ENCODE measurements at places on chromosomes 4 and X. TPM values are rescaled to one million over a fixed set of nuclear protein-coding genes. Genes with fewer than 3 reads are reported as not detected.
A peak's percentile ranks its signal among the peaks of the same experiment; 100 is the strongest.

MAMLD1 gene
- total RNA-seq, result 0.99 TPM

SGMS2 gene
- total RNA-seq, result 67.8 TPM

NOX1 gene
- total RNA-seq, result not detected

DDIT4L gene
- total RNA-seq, result 0.31 TPM

PPA2 gene
- 64.7 TPM for total RNA-seq

- no peaks in the 10 kb centered on the region for H3K36me3 ChIP-seq
- no peaks in the 10 kb centered on the region for H3K27me3 ChIP-seq
- H3K27ac ChIP-seq, result no peak overlapping the region
- no peaks in the 10 kb centered on the region for H3K4me1 ChIP-seq
Measured at GRCh38 chr4:47690611-47691010, 147.3 kb downstream of the CORIN start.

DNA sequence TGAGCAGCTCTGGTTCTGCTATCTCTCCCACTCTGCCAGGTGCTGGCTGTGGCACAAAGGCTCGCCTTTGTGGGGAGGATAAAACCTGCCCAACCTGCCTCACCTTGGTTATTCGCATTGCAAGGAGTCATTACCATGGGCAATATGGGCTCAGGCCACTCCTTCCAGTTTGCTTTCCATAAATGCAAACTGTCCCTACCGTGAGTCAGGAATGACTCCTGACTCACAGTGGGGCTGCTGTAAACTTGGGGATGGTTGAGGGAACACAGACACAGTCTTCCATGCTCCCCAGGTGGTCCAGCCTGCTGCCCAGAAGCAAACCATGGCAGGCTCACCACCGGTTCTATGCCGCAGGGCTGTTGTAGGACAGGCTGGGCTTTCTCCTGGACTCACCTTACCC, 36.1 kb downstream of the COQ2 start:
- no peaks in the 10 kb centered on the region for H3K27me3 ChIP-seq
- no peak for DNase-seq
- H3K36me3 ChIP-seq, result no peaks in the 10 kb centered on the region
- H3K4me1 ChIP-seq, result no peaks in the 10 kb centered on the region
- H3K27ac ChIP-seq, result no peak overlapping the region

DNA sequence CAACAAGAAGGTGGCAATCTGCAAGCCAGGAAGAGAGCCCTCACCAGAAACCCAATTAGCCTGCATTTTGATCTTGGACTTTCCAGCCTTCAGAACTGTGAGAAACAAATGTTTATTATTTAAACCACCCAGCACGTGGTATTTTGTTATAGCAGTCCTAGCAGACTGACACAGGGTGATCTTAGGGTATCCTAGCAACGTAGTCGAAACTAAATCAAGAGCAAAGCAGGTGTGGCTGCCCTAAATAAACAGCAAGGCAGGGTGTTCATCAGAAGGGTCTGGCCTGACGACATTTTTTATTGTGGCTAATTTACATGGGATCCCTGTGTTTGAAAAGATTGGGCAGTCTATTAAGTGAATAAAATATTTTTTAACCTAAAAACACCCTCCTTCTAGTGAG, 198.8 kb downstream of the VEGFC start:
- no peaks in the 10 kb centered on the region for H3K36me3 ChIP-seq
- no peaks in the 10 kb centered on the region for H3K4me1 ChIP-seq
- DNase-seq, result no peak
- no peak overlapping the region for H3K27ac ChIP-seq

DNA sequence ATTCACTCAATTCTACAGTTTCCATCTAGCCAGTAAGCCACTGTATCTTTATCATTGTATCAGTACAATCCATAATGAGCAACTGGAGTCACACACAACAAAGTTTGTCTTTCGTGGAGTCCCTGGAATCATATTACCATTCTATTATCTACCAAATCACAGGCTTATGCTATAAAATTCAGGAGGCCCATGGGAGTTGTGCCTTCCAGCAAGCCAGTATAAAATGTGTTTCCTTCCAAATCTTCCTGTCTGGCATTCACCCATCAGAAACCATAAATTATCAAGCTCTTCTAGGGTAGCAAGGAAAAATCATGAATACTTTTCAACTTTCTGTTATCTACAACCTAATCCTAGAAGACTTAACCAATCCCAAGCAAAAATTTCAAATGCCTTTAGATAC, 1383.3 kb upstream of the PCDH7 start:
- H3K27ac ChIP-seq, result no peak overlapping the region
- H3K27me3 ChIP-seq, result no peaks in the 10 kb centered on the region
- H3K4me1 ChIP-seq, result no peaks in the 10 kb centered on the region
- no peak overlapping the region for H3K4me3 ChIP-seq
- DNase-seq, result no peak

GRCh38 chr4:66059556-66059955, 389.3 kb upstream of the EPHA5 start:
- H3K27me3 ChIP-seq, result no peaks in the 10 kb centered on the region
- DNase-seq, result no peak
- H3K4me1 ChIP-seq, result no peaks in the 10 kb centered on the region
- no peak overlapping the region for H3K27ac ChIP-seq

- no peaks in the 10 kb centered on the region for H3K27me3 ChIP-seq
- no peak overlapping the region for H3K4me3 ChIP-seq
- DNase-seq, result no peak
- no peak overlapping the region for H3K27ac ChIP-seq
- no peaks in the 10 kb centered on the region for H3K4me1 ChIP-seq
Measured at GRCh38 chr4:76108467-76109181, 34.1 kb downstream of the ART3 start.

DNA sequence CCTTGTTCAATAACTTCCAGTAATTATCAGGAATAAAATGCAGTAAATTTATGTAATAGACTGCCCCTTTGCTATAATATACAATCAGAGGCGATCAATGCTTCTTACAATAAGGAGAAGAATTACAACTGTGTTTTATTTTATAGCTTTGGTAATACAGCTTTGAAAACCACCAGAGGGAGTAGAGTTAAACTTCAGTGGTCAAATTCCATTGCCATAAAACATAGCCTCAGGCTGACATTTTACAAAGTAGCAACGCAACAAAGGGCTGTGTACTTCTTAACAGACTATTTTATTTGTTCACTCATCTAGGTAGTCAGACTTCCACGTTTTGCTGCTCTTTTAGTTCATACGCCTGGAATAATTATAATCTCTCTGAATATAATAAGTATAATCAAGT, 58.5 kb downstream of the TEX13C start:
- no peak for DNase-seq
- no peaks in the 10 kb centered on the region for H3K27me3 ChIP-seq
- H3K4me1 ChIP-seq, result no peaks in the 10 kb centered on the region
- no peak overlapping the region for H3K27ac ChIP-seq
- H3K36me3 ChIP-seq, result no peaks in the 10 kb centered on the region
- no peak overlapping the region for H3K4me3 ChIP-seq

- DNase-seq, result no peak
- H3K4me1 ChIP-seq, result no peaks in the 10 kb centered on the region
- no peak overlapping the region for H3K27ac ChIP-seq
- no peak overlapping the region for H3K4me3 ChIP-seq
Measured at GRCh38 chrX:52410439-52411394, 41.9 kb downstream of the XAGE2 start.

- no peak overlapping the region for H3K27ac ChIP-seq
- DNase-seq, result peak; percentile 36
- no peaks in the 10 kb centered on the region for H3K27me3 ChIP-seq
- no peak overlapping the region for H3K4me3 ChIP-seq
Measured at GRCh38 chr4:8905773-8906667, 34.4 kb upstream of the HMX1 start.

- no peaks in the 10 kb centered on the region for H3K36me3 ChIP-seq
- no peaks in the 10 kb centered on the region for H3K27me3 ChIP-seq
- no peaks in the 10 kb centered on the region for H3K4me1 ChIP-seq
- no peak for DNase-seq
- no peak overlapping the region for H3K27ac ChIP-seq
Measured at GRCh38 chr4:93416344-93417128, 412.0 kb upstream of the ATOH1 start.

DNA sequence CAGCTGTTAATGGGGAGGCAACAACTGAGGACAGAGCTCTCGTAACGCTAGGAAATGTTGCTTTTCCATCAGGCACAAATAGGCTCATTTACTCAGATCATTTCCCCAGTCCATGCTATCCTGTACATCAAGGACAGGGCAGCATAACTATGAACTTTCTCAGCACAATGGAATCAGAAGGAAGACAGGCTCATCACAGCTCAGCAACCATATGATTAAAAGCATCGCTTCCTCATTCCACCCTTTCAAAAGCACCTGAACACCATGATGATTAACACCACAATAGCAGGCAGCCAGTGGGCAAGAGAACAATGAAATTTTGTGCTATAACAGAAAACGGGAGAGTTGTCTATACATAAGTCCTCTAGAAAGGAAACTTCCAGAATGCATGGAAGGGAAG, 297.8 kb downstream of the ZNF674 start:
- no peaks in the 10 kb centered on the region for H3K4me1 ChIP-seq
- no peak overlapping the region for H3K4me3 ChIP-seq
- H3K36me3 ChIP-seq, result no peaks in the 10 kb centered on the region
- no peaks in the 10 kb centered on the region for H3K27me3 ChIP-seq

- no peaks in the 10 kb centered on the region for H3K4me1 ChIP-seq
- H3K27ac ChIP-seq, result no peak overlapping the region
- no peaks in the 10 kb centered on the region for H3K27me3 ChIP-seq
- H3K4me3 ChIP-seq, result peak overlapping the region; percentile 24
Measured at GRCh38 chr4:5050520-5051277, 581 bp upstream of the STK32B start.

- H3K4me1 ChIP-seq, result no peaks in the 10 kb centered on the region
Measured at GRCh38 chrX:130339408-130340222, at the start of gene SLC25A14. TSS of gene SLC25A14 (plus strand) at chrX:130339919. CDS start at chrX:130340279, 360 bp downstream.

DNA sequence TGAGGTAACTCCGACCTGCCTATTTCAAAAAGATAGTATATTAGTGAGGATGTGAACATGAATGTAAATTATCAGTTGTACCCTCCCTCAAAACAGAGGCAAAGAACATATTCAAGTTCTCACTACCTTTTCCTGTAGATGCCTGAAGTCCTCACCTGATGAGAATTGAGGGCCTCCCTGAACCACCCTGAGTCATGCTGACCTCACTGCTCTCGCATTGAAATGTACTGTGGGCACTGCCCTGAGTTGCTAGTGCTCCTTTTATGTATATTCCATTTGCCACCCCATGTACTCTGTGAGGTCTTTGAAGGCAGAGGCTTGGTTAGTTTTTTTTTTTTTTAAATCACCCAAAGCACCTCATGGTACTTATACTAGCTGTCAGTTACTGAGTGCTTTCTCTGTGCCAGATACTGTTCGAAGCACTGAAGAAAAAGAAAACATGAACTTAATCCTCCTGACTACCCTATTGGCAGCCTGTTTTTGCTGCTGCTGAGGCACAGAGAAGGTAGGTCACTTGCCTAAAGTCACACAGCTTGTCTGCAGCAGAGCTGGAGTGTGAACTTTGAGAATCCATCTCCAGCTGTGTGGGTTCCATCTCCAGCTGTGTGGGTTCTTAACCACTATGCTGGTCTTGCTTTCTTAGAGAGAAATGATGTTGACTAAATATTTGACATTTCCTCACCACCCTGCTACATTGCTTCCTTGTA, 253.1 kb upstream of the GPC4 start:
- no peaks in the 10 kb centered on the region for H3K27me3 ChIP-seq
- no peak overlapping the region for H3K27ac ChIP-seq
- H3K4me3 ChIP-seq, result no peak overlapping the region
- H3K4me1 ChIP-seq, result no peaks in the 10 kb centered on the region
- DNase-seq, result no peak
